ENCODE measurements at places on chromosomes 3 and 15.

GRCh38 chr3:40930756-40931155 lies 268.5 kb upstream of the CTNNB1 start:
- DNase-seq = no peak

GRCh38 chr3:128489927-128490649 lies 2.9 kb downstream of the GATA2 start:
- DNase-seq = no peak

- DNase-seq = no peak
Measured at GRCh38 chr3:43211681-43212080, 74.7 kb upstream of the SNRK start.

DNA sequence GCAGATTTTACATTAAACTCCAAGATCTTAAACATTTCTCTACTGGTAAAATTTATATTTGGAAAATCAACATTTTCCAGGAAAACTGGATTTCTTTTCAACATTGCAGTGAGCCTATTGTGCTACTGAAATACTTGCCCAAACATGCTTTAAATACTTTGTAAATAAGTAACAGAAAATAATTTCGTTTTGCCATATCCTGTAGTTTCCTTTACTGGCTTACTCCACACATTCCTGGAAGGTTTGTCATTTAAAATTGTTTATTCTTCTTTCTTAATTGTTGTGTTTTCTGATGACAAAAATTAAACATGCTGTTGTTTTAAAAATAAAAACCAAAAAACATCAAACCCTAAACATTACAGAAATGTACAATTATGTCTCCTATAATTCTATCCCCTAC lies 22.0 kb downstream of the ACAD11 start:
- no peak for DNase-seq

DNA sequence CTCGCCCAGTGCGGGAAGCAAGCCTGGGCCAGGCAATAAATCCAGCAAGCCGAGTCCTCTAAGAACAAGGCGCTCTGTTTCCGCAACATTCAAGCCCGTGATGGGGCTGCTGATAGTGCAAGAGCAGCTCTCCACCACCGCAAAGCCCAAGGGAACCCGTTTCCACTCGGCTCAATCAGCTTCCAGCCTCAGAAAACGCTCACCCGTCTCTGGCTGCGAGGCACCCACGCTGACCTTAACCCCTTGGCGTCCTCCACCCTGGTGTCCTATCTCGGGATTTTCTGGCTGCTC lies 17.8 kb downstream of the SPATA12 start:
- no peak for DNase-seq

- DNase-seq = no peak
Measured at GRCh38 chr15:84883466-84883865, 996 bp upstream of the SLC28A1 start.

DNA sequence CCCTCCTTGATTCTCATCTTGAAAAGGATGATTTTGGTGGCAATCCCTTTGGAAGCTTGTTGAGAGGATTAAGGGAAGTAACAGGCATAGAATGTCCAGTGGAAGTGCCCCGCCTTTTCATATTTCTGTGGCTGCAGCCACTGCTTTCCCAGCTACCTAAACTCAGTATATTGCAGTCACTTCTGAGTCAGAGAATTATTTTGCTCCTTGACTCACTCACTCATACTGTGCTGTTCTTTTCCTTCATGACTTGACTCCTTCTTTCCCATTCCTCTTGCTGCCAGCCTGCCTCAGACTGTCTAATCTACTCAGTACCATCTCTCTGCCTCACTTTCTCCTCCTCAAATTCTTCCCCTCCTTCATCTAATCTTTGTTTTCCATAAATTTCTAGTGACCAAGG lies 26.5 kb upstream of the POLR2M start:
- DNase-seq = peak; percentile 39

- no peak for DNase-seq
Measured at GRCh38 chr3:124132813-124133212, 140.9 kb upstream of the ROPN1 start.

DNA sequence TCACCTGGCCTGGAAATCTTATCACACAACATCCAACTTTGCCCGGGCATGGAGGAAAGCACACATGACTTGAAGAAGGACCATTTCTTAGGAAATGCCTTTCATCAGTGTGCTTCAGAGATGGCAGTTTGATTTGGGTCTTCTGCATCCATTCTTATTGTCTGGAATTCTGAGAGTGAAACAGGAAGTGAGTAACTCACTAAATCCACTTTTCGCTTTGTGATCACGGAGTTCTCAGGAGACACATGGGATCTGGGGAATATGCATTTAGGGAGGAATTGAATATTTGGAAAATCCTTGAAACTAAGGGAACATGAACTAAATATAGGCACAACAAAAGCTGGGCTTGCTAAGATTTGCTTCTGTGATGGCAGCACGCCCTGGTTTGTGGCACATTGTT lies 212.5 kb upstream of the FEZF2 start:
- no peak for DNase-seq

DNA sequence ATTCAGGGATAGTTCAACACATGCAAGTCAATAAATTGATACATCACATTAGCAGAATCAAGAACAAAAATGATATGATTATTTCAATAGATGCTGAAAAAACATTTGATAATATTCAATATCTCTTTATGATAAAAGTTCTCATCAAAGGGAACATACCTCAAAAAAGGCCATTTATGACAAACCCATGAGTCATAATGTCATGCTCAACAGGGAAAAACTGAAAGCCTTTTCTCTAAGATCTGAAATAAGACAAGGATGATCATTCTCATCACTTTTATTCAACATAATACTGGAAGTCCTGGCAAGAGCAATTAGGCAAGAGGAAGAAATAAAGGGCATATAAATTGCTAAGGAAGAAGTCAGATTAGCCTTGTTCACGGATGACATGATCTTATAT lies 54.1 kb upstream of the TMEM158 start:
- no peak for DNase-seq

DNA sequence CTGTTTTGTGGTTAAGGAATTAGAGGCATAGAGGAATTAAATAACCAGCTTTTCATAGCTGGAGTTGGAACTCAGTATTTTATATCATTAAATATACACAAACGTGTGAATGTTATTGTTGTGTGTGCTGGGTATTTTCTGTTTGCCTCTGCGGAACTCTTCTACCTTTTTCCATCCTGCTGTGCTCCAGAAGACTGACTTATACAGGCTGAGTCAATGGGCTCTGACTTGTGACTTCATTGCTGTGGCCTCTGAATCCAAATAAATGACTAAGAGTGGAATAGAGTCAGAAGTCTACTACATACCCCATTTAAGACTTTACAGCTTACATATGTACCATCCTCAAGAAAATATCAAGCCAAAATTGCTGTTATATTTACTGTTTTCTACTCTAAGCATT lies 17.6 kb downstream of the ARIH1 start:
- DNase-seq = no peak

DNA sequence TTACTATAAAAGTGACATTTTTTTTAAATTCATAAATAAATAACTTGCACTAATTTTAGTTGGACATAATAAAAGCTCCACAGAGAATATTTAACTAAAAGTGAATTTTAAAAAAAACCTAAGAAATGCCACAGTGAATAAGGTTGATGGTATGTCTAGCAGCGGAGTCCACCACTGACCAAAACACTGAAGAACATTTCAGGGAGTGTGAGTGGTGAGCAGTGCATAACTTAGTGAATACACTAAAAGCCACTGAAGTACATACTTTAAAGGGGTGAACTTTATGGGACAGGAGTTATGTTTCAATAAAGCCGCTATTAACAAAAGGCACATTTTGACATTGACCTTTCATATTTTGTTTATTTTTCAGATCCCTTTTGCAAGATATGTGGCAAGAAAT lies 32.3 kb downstream of the SRP14 start:
- DNase-seq = peak; percentile 49

- no peak for DNase-seq
Measured at GRCh38 chr3:111165411-111165810, 93.8 kb downstream of the NECTIN3 start.

DNA sequence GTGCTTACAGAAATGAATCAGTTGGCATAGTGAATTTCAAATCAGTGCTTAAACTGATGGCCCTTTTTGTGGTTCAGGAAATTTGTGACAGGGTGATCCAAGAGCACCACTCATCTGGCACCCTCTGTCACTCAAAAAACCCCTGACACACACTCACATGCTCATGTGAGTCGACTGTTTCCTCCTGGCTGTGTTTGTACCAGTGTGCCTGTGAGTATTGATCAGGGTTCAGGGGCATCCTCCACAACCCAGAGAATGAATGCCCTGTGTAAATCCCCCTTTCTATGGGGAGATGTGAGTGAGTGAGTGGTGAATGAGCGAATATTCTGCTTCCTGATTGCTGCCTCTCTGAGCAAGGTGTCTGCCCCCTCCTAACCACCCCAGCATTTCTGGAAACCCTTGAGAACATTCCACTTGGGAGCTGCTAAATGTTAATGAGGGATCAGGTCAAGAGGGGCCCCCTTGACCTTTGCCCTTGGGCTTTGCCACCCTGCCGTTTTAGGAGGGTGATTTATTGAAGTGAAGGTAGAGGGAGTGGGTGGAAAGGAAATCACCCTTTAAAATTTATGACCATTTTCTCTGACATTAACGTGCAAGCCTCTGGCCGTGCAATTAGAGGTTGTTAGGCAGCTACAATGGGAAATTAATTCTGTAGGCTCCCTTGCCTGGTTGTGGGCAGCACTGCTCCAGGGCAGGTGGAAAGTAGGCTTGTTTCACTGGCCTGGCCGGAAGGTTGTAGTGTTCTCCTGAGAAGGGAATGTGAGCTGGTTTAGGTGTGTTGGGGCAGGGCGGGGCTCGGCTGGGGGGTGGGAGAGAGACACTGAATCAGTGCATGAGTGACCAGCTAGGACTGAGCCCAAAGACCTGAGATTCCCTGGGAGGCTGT lies 87.2 kb downstream of the SLCO3A1 start:
- no peak for DNase-seq

GRCh38 chr3:62041681-62042080 lies 331.7 kb downstream of the FEZF2 start:
- DNase-seq = no peak

DNA sequence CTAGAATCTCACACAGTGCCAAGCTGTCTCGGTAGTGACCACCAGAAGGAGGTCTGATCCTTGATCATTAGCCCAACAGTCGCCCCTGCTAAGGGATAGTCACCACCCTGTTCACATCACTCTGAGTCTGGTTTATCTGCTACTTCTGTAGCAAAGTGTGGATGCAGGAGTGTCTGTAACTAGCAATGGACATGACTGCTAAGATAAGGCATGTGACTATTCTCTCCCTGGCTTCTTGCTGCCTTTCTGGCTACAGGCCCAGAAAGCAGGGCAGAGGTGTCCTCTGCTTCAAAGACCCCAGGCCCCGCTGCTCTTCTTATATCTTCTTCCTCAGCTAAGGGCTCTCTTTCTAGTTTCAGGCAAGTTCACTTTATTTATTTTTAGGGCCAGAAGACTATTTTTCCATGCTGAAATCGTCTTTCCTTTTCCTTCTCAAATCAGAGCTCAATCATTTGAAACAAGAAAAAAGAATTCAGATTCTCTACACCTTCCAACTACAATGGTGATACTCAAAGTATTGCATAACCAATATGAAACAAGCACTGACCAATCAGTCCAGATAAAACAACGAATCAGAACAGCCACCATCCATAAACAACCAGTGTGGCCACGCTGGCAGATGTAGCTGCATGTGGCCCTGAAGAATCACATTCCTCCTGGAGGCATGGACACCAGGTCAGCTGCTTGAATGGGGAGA lies 8.0 kb upstream of the KNG1 start:
- DNase-seq = no peak

- DNase-seq = no peak
Measured at GRCh38 chr3:1561427-1561826, 468.6 kb downstream of the CNTN6 start.

GRCh38 chr3:58999134-58999773 lies 50.6 kb downstream of the CFAP20DC start:
- no peak for DNase-seq
